ENCODE measurements at places on chromosomes 7 and 10.
A peak's percentile ranks its signal among the peaks of the same experiment; 100 is the strongest.

DNA sequence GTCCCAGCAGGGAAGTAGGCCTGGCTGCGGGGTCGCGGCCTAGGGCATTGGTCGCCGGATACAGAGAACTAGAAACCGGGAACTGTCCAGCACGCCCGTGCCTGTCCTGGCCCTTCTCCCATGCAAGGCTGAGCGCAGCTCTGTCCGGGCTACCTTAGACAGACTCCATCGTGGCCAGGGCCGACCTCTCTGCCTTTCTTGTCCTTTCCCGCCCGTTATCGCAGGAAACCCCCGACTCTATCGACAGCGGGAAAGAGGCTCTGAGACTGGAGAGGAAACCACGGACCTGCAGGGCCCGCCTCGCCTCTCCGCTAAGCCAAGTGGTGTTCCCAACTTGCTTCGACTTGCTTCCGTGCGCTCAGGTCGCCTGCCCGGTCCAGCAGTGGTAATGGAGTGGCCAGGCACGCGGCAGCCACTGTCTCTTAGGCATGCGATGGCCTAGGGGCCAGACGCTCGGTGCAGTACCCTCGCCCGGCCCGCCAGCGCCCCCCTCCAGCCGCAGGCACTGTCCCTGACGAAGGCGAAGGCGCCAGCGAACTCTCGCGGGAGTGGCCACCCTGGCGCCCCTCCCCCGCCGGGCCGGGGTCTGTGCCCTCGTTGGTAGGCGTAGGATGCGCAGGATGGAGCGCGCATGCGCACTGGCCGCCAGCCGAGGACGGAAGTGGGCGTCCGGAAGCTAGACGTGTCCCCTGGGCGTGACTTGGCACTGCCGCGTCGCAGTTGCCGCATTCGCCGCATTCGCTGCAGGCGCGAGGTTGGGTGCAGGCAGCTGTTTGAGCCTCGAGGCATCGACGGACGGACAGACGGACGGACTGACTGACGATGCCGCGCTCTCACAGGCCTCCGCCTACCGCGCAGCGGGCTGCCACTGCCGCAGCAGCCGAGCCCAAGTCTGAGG, 54.4 kb downstream of the MCMBP start:
- DNase-seq = peak; percentile 78

DNA sequence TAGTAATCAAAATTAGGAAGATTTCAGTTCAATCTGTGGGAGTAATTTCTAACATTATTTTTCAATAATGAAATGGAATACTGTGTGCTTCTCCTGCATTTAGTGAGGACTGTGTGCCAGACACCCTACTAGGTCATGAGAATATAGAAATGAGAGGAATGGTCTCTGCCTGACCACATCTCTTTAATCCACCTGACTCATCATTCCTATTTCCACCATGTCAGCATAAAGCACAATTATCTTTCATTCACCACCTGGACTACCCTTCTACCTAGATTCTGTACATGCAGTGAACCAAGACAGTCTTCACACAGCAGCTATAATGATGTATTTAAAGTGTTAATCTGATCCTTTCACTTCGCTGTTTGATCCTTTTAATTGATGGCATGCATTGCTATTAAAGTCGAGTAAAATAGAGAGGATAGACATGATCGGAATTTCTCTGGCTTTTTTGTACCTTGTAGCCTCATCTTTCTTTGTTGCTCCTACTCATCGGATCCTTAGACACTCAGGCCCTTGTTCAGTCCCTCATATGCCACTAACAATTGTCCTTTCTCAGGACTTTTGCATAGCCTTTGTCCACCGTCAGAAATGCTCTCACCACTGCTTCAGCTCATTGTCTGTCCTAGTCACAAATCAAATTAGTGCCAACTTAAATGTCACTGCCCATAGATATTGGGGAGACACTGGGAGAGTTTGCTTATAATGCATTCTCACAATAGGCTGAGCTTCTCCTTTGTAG, 1037.1 kb downstream of the REEP3 start:
- no peak for DNase-seq

- DNase-seq = no peak
Observed at GRCh38 chr7:50304911-50305582, 531 bp downstream of the IKZF1 start.

- DNase-seq = no peak
Observed at GRCh38 chr10:7322623-7323022, 88.2 kb downstream of the SFMBT2 start.

- peak; percentile 49 for DNase-seq
Observed at GRCh38 chr7:151010307-151011096, 13.8 kb downstream of the ATG9B start.

- DNase-seq = no peak
Observed at GRCh38 chr7:116171094-116171493, 39.2 kb upstream of the TES start.

- peak; percentile 71 for DNase-seq
Observed at GRCh38 chr10:98309366-98310355, 41.7 kb upstream of the LOXL4 start.

DNA sequence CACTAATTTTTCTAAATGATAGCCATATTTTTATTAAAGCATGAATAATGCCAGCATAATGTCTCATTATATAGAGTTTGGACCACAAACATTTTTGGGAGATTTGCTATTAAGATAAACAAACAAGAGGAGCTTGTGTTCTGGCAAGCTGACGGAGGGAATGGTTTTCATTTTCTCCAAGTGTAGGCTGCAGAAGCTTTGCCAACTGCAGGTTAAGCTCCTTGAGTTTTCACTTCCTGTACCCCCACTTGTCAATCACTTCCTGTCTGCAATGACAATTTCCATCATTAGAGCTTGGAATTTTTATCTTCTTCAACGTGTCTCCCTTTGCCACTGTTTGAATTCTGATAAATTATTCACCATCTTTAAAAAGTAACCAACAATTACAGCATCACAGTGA, 13.4 kb downstream of the EBF3 start:
- no peak for DNase-seq

DNA sequence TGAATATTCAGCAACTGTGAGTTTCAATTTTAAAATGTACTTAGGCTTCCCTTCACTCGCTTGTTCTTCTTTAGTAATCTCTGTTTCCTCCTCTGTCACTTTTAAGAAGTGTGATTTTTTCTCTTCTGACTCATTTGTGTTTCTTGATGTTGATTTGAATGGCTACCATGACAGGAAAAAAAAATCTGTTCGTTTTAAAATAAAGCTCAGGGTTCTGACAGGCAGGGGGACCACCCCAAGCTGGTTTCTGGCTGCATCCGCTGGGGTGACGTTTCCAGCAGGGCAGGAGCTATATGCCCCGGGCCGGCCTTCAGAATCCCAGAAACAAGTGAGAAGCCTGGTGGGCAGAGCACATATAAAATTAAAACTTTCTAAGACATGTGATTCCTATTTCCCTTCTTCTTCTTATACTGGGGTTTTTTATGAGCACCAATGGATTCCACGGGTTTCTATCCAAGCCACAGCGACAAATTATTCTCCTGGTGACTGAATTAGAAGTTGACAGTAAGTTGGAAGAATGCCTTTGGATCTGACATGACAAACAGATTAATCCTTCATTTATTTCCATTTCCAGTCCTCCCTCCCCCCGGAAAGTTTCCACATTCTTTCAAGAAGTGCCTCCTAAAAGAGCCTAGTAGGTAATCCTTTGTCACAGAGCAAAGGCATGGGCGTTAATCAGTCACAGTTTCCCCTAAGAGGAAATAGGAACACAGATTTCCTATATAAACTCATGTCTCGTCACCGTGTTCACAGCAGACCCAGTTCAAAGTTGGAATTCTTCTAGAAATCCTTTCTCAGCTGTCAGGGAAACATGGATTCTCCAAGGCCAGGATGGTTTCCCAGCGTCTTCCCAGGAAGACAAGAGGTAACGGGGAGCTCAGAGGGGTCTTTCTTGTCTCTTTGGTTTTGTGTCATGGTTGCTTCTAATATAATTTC, 79.9 kb downstream of the PTPRE start:
- peak; percentile 4 for DNase-seq

GRCh38 chr7:137942484-137943115, 59.3 kb downstream of the CREB3L2 start:
- DNase-seq = no peak

- peak; percentile 18 for DNase-seq
Observed at GRCh38 chr7:110856704-110857103, 234.2 kb upstream of the LRRN3 start.

GRCh38 chr7:30911561-30911969, at the start of gene AQP1:
Gene AQP1 (plus strand): TSS chr7:30911853. CDS start chr7:30911910, 57 bp downstream.
- DNase-seq = peak; percentile 87

DNA sequence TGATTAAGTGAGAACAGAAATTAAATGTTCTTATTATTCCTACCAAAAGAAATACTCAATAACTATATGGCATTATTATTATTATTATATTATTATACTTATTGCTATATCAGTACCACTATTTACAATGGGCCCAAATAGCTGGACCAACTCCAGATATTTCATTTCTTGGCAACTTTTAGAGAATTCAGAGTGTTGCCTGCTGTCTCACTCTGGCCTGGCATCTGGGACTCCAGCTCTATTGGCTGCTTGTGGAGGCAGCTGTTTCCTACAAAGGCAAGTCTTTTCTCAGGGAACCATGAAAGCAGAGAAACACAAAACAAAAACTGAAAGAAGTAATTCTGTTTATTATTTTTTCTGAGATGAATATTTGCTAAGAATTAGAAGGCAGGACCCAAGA, 105.1 kb upstream of the SORCS1 start:
- DNase-seq = no peak

DNA sequence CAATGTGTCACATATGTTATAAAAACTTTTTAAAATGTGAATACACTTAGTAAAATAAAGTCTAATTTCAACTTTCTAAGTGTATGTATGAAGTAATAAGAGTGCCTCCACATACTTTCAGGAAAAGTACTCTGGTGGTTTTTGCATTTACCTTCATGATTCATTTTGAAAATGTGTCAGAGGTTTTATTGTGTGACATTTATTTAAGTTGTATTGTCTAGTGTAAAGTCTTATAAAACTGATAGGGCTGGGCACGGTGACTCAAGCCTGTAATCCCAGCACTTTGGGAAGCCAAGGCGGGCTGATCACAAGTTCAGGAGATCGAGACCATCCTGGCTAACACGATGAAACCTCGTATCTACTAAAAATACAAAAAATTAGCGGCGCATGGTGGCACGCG, 226.5 kb downstream of the ITGB1 start:
- no peak for DNase-seq

DNA sequence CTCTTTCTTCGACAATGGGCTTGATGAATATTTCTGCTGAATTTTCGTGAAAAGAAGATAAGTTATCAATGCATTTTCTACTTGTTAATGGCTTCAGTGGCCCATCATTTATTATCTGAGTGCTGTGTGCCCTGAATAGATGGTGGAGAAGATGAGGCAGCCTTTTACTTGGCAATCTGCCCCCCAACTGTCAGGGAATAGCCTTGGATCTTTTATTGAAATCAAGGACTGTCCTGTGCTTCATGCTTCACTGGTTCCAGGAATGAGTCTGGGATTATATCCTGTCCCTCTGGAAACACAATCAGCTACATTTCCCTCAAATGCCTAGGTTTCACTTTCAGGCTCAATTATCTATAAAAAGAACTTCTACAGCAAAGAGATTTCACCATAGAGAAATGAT, 75.9 kb upstream of the NXPH1 start:
- no peak for DNase-seq

DNA sequence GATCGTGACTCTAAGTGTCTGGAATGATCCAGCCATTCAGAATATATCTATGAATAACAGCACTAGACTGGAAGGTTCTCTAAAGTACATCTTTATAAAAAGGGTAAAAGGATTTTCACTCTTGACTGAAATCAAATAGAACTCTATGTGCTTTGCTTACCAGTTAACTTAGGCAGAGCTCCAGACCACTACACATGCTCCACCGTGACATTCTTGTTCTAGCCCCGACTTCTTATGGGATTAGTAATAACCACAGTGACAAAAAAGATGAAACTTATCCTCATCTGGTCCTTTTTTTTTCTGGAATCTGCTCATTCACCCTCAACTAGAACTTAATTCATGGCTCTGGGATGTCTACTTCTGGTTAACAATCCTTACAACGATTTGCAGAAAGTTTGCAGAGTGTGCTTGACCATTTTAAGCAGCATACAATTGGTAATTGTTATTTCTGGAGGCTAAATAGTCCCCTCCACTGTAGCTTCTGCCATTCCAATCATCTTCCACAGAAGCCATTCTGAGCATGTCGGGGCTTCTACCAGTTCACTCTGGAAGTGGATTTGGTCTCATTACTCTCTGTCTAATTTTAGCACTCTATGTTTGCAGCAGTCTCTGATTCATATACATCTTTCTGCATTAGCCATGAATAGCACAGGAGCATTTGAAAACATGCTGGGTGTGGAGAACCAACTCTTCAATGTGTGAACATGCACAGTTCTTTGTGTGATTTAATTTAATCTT, 163.7 kb upstream of the CDC14C start:
- DNase-seq = no peak

- DNase-seq = peak; percentile 62
Observed at GRCh38 chr10:34786464-34786863, 28.6 kb downstream of the PARD3 start.

DNA sequence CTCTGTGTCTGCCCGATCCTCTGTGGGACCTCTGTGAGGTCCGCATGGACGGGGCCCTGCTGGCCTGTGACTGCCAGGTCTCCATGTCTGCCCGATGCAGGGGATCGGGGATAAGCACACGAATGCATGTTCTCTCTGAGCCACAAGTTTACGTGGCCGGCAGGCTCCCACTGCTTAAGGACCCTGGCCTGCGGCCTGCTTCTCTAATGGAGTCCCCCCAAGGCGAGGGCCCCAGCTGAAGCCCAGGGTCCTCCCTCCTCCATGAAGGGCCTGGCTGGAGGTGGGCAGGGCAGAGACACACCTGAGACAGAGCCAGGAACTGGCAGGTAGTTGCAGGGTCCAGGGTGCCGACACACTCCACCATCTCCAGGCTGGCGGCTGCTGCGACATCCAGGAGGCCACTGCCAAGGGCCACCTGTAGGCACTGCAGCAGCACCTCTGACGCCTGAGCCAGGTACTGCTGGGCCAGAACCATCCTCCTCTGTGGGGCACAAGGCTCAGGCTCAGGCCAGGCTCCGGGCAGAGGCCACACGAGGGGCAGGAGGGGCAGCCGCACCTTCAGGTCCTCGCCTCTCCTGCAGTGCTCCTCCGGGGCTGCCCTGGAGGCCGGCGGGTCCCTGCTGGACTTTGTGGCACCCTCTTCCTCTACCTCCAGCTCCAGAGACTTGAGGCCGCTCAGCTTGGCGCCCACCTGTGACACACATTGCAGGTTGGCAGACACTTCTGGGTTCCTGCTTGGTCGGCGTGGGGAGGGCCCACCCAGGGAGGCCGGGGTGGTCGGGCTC, 60.9 kb upstream of the NKX6-2 start:
- no peak for DNase-seq

- no peak for DNase-seq
Observed at GRCh38 chr7:139744768-139745677, 32.8 kb downstream of the HIPK2 start.

DNA sequence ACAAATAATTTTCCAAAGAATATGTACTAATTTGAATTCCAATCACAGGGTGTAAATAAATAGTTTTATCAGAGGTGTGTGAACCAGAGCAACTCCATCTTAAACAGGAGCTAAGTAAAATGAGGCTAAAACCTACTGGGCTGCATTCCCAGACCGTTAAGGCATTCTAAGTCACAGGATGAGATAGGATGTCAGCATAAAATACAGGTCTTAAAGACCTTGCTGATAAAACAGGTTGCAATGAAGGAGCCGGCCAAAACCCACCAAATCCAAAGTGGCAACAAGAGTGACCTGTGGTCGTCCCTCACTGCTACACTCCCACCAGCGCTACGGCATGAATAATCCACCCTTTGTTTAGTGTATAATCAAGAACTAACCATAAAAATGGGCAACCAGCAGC, 291.7 kb upstream of the SEMA3D start:
- DNase-seq = no peak
